ENCODE measurements at places on chromosomes 7 and 10.

DNA sequence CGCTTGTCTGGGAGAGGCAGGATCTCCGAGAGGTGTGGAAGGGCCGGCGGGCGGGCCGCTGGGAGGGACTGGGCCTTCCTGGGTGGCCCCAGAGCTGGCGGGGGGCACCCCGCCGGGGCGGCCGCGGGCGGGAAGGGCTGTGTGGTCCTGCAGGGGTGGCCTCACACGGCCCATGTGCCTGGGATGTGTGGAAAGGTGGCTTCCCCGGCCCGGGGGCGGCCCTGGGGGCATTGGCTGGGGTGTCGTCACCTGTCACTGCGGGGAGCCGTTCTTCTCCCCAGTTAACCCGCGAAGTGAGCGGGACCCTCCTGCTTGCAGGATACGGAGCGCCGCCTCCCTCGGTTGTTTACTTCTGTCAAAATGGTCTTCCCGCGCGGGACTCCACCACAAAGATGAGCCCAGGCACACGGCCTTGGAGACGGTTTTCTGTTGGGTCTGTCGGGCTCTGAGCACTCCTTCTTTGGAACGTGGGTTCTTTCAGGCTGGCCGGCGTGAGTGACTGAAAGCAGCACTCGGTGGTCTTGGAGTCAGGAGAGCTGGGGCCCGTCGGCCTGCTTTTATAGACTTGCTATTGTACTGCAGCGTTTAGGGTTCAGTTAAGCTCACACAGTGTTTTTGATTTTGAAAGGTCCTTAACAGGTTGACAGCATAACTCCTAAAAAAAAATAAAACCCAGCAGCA is 700 bp downstream of the SMC3 start:
- DNase-seq, result peak; percentile 62

DNA sequence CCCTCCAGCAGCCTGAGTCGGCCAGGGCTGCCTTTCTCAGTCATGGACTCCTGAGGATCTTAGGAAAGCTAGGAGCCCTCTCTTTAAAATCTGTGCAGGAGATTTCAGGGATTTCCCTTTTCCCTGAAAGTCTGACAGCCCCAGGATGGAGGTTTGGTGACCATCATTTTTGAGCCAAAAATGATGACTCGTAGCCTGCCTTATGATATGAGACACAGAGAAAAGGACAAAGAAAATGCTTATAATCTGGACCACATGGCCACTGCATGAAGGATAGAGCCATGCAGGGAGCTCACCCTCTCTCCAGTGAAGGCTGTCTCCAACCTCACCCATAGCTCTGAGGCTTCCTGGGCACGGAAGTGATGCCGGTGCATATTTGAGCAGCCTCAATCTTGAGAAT is 106.6 kb upstream of the CHST15 start:
- DNase-seq, result no peak

- DNase-seq, result no peak
These were observed 183.1 kb upstream of the YAE1 start for GRCh38 chr7:39383136-39383535.

GRCh38 chr10:95532536-95532935 is 28.6 kb downstream of the SORBS1 start:
- DNase-seq, result no peak

DNA sequence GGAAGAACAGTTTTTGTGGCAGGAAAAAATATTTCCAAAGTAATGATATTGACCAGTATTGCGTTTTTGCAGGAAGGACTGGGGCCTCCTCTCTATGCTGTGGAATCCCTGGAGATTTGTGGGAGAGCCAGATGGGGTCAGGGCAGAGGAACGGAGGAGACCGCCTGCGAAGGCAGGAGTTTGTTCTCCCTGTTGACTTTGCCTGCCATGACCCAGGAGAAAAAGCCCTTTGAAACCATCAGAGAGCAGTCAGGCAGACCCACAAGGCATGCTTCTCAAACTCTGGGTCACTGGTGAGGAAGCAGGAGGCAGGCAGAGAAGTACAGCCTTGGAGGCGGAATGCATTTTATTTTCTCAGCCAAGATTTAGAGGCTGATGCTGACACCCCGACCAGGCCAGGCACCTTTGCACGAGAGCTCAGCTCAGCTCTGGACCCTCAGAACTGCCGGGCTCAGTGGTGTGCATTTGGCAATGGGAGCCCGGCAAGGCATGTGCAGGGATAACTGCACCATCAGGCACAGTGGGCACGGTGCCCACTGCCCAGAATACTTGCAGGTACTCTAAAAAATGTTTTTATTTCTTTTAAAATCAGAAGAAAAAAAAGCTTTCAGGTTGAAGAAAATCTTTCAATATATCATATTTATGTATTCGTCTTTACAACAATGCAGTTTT is 410.4 kb downstream of the RPS24 start:
- DNase-seq, result no peak

GRCh38 chr7:82501346-82501745 is 57.8 kb upstream of the CACNA2D1 start:
- DNase-seq, result no peak

DNA sequence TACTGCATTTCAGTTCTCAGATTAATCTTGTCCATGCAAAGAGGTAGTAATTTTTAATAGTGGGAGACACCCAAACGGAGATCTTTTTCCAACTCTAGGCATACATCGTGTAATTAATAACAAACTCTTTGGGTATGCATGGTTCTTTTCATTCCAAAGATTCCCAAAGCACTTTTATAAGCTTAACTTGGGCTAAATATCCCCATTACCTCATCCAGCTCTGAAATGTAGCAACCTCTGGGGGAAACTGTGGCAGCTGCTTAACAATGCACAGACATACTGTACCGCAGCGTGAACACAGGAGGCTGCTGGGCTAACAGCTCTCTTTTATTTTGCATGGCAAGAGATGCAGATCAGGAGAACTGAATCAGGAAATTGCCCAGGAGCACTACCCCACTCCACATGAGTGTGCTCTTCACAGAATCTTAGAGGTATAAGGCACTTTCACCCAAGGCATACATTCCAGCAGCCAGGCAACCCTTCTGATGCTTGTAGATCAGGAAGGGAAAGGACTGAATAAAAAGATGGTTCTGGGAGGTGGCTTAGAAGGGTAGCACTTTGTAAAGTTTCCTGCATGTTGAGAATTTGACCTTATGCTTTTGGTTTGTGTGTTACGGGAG is 114.4 kb upstream of the GLI3 start:
- no peak for DNase-seq

GRCh38 chr10:128962182-128962581 is 504.9 kb upstream of the MGMT start:
- DNase-seq, result no peak

DNA sequence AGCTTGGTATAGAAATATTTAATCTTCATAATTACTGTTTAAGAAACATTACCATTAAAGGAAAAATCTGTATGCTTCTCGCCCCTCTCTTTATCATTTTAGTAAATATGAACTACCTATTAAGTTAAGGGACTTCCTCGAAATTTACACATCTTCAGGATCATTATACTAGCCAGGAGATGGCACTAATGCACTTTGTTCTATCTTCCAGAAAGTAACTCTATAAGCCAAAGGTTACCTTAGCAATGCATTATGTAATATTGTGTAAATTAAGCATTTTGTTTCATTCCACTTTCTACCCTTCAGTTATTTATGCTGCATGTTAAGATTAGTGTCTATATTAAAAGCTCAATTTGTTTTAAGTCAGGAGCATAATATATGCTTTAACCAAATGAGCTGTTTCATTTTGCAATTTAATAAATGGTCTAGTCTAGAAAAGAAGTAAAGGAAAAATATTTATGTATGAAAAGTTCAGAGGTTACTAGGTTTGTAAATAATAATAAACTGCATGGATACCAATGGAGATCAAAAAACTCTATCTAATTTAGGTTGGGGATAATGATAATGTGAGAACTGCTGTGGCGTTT is 128.5 kb downstream of the ANKRD7 start:
- DNase-seq, result no peak

DNA sequence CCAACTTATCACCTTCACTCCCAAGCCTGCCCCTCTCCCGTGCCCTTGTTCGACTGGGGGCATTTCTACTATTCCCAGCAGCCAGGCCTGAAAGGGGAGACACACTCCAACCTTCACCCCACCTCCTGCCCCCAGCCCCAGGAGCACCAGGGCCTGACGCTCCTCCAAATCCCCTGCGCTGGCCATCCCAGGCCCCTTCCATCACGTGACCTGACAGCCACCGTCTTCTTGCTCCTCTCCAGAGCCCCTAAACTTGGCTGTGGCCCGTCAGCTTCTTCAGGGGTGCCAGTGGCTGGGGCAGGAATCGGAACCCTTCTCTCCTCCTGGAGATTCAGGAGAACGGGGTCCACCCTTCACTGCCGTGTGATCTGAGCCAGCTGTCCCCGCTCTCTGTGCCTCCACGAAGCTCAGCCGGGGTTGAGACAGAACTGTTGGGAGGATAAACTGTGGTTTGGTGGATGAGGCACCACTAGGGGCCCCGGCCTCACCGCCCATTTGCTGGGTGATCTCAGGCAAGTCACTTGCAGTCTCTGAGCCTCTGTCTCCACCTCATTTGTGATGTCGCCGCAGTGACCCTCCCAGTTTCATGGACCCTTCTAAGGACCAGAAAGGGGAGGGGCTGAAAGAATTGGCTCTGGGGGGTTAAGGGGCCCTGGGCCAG is 91.0 kb downstream of the MYL10 start:
- DNase-seq, result no peak
